Cardiac ventricle fibroblast (primary cell): ENCODE measurements at places on chromosomes 3 and 15. TPM values are rescaled to one million over a fixed set of nuclear protein-coding genes. Genes with fewer than 3 reads are reported as not detected.

CHL1 gene
- total RNA-seq, result 0.12 and 0.15 TPM in 2 replicates

PLA2G4D gene
- not detected in 2 replicates for total RNA-seq

KCNMB3 gene
- 0.37 and 1.1 TPM in 2 replicates for total RNA-seq

MITF gene
- 3.0 and 6.0 TPM in 2 replicates for total RNA-seq

LOXL1 gene
- 340 and 410 TPM in 2 replicates for total RNA-seq

IQCF5 gene
- total RNA-seq, result not detected in 2 replicates

EPHA6 gene
- not detected in 2 replicates for total RNA-seq

AMIGO3 gene
- total RNA-seq, result 0.31 and 0.54 TPM in 2 replicates

CFAP100 gene
- not detected in 2 replicates for total RNA-seq

TGM5 gene
- not detected in 2 replicates for total RNA-seq

CACNA2D3 gene
- 2.6 TPM in 2 replicates for total RNA-seq

PODXL2 gene
- 3.6 and 6.7 TPM in 2 replicates for total RNA-seq

GPR149 gene
- total RNA-seq, result not detected in 2 replicates

SPATA12 gene
- 0.12 TPM in 1 of 2 replicates, not detected in the other for total RNA-seq

TTLL13 gene
- total RNA-seq, result not detected in 2 replicates

NPAP1 gene
- not detected in 2 replicates for total RNA-seq

ZIC4 gene
- not detected in 2 replicates for total RNA-seq

PROK2 gene
- total RNA-seq, result not detected in 2 replicates

DAZL gene
- 0.10 and 1.4 TPM in 2 replicates for total RNA-seq

LINGO1 gene
- total RNA-seq, result 0.15 and 1.4 TPM in 2 replicates

PDE12 gene
- total RNA-seq, result 11.2 and 12.0 TPM in 2 replicates

LCTL gene
- total RNA-seq, result 1.6 TPM in 1 of 2 replicates, not detected in the other

CILP gene
- total RNA-seq, result 5.5 and 6.7 TPM in 2 replicates

MYZAP gene
- 0.81 and 0.83 TPM in 2 replicates for total RNA-seq

GPR156 gene
- total RNA-seq, result 0.31 and 0.39 TPM in 2 replicates

NR2E3 gene
- total RNA-seq, result not detected in 2 replicates

SCG3 gene
- 0.05 TPM in 1 of 2 replicates, not detected in the other for total RNA-seq
